ENCODE measurements at places on chromosomes 2 and 18.
A peak's percentile ranks its signal among the peaks of the same experiment; 100 is the strongest.

DNA sequence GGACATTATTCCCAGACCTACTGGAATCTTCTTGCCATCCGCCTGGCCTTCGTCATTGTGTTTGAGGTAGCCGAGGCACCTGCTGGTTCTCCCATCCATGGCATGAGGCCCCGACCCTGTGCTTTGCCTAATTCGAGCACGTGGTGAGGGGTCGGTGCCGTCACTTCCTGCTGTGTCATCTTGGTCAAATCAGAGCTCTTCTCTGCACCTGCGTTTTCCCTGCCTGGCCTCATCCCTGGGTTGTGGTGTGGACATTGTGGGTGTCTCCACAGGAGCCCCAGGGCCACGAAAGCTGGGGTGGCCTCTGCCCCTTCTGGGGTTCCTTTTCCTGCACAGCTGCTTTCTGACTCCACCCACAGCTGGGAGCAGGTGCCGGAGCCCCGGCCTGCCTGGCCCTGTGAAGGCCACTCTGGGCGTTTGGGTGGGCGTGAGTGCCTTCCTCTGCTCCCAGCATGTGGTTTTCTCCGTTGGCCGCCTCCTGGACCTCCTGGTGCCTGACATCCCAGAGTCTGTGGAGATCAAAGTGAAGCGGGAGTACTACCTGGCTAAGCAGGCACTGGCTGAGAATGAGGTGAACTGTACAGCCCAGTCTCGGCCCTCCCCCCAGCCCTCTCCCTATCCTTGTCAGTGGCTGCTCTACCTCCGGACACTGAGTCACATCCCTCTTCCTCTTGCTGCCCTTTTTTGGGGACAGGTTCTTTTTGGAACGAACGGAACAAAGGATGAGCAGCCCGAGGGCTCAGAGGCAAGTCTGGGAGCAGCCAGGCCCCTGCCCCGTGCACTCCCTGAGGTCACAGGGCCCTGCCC, 34.9 kb downstream of the ANO7 start:
- no peak for DNase-seq

DNA sequence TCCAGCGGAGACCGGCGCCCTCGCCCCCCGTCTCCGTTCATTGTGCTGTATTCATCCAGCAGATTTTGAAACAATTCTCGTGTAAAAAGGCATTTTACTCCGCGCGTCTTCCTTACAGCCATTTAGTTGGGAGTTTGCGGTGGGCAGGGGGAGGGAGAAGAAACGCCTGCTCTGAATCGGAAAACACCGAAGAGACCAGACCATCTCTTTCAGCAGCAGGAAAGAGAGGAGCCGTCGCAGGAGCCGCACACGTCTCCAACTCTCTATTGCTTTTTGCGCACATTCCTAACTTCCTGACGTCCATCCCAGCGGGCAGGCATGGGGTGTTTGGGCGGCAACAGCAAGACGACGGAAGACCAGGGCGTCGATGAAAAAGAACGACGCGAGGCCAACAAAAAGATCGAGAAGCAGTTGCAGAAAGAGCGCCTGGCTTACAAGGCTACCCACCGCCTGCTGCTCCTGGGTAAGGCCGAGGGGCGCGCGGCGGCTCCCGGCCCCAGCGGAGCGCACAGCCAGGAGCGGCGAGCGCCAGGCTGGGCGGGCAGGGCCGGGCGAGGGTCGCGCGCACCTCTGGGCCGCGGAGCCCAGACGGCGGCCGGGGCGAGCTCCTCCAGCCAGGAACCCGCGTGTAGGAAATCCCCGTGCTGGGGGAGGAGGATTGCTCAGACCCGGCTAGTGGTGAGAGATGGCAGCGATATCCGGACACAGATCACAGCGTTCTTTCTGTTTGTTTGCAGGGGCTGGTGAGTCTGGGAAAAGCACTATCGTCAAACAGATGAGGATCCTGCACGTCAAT, 63.2 kb downstream of the GNAL start:
- DNase-seq: no peak

DNA sequence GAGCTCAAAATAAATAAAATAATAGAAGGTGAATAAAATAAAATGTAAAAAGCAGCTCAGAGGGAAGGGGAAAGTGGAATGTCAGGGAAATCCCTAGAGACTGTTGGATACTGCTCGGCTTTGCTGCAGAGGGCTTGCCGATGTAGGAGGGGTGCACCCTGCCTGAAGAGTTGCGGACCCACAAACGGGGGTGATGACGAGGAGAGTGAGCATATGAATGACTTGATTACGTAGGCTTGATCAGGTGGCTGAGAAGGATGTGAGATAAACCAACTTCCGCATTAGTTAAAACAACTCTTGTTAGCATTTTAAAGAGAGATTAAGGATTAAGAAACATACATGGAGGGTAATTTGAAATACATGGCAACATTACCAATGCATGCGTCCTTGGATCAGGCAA, 21.0 kb upstream of the TMEM237 start:
- no peak for DNase-seq

DNA sequence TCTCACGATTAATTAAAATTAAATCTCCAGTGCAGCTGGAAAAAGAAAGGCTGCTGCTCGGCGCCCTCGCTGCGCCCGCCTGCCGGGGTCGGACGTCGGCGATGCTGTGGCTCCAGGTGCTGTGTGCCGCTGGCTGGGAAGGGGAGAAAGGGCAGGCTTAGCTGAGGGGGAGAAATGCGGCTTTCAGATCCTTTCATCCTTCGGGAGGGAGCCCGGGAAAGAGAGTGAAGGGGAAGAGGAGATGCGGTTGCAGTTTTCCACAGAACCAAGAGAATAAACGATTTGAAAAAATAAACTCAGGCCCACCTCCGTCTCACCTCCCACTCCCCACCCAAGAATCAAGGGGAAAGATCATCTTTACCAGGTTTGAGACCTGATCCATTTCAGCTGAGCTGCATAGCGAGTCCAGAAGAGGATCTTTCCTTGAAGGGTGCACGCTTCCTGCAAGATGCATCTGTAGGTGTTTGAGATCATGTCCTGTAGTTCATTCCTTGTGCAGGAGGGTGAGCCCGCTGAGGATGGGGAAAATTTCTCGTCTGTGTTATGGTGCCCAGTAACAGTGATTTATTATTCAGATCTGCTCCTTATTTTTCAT, 495 bp downstream of the TMEM169 start:
- peak; percentile 60 for DNase-seq

- no peak for DNase-seq
Measured at GRCh38 chr18:59902131-59902992, 2.6 kb downstream of the PMAIP1 start.

DNA sequence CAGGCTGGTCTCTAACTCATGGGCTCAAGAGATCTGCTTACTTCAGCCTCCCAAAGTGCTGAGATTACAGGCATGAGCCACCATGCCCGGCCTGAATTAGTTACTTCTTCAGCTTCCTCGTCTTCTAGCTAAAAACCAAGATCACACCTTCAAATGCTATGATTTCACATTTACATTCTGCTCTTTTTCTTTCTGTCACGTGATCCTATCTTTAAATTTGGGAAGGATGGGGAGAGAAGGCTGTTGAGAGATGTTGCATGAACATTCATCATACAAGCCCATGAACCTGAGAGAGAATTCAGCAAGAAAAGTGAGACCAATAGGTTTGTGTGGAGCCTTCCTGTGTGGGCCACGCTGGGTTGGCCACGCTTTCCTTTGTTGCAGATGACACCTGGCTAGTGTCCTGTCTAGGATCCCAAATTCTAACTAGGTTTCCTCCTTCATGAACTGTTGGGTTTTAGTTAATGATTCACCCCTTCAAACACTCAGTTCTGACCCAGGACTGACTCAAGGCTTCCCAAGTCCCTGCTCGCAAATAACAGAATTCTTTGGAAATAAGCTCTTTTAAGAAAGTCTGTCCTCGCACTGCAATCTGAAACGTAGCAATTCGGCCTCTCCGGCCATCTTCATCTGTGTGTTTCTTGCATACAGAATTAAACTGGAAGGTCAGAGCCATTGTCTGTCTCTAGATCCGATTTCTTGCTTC, 57.3 kb upstream of the CREB1 start:
- DNase-seq: peak; percentile 39

DNA sequence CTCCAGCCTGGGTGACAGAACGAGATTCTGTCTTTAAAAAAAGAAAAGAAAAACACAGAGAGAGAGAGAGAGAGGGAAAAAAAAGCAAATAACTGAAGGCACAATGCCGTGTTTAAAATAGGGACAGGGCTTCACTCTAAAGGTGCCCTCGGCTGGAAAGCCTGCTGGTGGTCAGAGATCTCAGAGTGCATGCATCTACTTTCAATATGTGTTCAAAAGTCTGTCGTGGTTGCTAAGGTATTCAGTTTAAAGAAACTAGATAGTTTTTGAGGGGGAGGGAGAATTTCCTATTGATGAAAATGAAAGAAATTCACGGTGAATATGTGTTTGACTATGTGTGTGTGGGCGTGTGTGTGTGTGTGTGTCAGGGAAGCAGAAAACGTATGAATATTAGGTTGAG, 11.0 kb upstream of the CBLN2 start:
- no peak for DNase-seq

DNA sequence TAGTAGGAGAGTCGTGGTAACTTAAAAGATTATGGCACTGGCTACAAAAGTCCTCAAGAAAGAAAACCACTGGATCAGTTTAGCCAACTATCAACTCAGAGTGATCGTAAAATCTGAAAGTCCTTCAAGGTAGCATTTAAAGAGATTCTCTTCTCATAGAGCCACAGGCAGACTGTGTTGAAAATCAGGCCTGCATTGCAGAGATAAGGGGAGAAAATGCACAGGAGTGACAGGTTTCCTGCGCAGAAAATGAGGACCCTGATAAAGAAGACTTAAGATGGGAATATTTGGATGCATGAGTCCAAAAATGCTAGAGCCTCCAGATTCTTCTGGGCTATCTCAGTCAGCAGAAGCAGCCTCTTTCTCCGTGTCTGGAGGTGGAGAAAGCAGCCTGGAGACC, 360.9 kb downstream of the PLCL1 start:
- DNase-seq: no peak

GRCh38 chr2:39523308-39524044, 86.4 kb upstream of the MAP4K3 start:
- no peak for DNase-seq

DNA sequence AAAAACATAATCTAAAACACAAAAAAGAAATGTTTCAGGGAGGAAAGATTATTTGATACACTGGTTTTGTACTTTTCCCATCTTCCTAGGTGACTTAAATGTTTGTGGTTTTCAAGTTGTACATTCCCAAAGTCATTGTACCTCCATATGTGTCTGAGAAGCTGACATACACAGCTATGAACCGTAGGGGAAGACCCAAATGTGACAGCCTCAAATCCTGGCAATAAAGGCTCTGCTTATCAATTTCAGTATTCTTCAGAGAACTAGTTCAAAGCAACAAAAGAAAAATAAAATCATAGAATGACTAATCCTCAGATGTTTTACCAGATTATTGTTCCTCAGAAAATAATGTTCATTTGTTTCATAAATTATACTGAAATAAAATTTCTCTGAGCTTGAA, 2.5 kb downstream of the DYNC2LI1 start:
- no peak for DNase-seq

DNA sequence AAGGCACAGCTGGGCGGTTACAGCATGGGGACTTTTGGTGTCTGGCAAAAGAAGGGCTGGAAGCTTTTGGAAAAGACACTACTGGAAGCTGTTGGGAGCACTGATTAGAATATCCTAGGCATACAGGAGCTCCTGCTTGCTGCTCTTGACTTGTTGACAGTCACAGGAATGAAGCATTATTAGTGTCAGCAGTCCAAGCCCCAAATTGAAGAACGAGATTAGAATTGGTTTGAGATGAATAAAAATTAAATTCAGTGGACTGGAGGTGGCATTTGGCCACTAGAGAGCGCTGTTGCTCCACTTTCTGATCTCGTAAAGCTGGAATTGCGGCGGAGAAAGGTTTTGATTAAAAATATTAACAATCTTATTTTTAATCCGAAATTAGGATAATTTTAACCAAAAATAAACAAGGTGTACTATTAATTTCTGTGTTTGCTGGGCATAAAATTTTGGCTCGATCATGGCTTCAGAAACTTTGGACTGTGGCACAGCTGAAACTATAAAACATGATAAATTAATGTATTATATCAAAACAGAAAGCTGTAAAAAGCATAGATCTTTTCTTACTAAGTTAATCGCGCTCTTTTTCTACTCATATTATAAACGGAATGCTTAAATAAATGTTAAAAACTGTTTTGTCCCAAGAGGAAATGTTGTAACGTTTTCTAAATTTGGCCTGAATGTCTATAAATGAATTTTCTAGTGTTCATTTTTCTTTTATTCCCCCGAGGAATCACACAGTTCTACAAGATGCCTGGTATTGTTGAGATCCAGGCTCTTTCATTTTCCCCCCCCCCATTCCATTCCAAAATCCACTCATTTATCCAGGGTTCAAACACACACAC, 2.4 kb upstream of the HOXD8 start:
- DNase-seq: peak; percentile 66

DNA sequence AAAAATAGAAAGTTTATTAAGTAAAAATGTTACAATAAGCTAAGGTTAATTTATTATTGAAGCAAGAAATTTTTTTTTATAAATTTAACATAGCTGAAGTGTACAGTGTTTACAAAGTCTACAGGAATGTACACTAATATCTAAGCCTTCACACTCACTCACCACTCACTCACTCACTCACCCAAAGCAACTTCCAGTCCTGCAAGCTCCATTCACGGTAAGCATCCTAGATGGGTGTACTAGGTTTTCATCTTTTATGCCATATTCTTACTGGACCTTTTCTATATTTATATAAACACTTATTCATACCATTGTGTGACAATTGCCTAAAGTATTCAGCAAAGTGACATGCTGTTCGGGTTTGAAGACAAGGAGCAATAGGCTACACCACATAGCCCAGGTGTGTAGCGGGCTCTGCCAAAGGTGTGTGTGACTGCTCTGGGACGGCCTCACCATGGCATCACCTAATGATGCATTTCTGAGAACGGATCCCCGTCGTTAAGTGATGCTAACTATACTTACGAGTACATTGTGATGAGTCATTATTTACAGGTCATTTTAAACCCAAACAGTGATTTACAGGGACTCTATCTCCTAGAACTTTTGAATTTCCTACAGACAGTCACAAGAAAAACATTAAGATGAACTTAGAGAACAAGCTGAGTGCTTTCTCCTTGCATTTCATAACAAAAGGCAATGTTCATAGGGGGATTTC, 76.3 kb upstream of the ID2 start:
- DNase-seq: no peak

- DNase-seq: no peak
Measured at GRCh38 chr18:75874401-75875089, 447.0 kb upstream of the SMIM21 start.

- no peak for DNase-seq
Measured at GRCh38 chr2:127622561-127623387, 23.2 kb upstream of the GPR17 start.

DNA sequence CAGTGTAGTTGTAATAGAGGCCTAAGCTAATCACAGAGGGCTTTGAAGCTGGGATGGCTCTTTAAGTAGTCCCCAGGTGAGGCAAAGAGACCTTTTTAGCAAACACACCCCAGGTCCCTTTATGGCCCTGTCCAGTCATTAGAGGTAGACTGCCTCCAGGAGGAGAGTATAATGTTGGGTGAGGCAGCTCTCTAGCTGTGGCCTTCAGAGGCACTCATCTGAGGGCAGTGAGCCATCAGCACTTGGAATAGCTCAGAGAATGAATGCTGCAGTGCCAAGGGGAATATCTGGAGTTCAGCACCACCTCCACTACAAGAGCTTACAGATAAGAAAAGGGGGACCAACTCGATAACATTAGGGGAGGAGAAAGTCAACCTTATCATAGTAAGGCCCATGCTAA, 52.8 kb downstream of the UNC80 start:
- no peak for DNase-seq

GRCh38 chr2:186717320-186718007, 23.6 kb downstream of the FAM171B start:
- peak; percentile 51 for DNase-seq

GRCh38 chr2:157839162-157839801, 36.8 kb downstream of the ACVR1 start:
- DNase-seq: peak; percentile 45

GRCh38 chr2:237139123-237139675, 53.5 kb downstream of the COPS8 start:
- no peak for DNase-seq

All from G401 (cell line).